H1 (cell line): ENCODE measurements at places on chromosomes 4 and X.

DNA sequence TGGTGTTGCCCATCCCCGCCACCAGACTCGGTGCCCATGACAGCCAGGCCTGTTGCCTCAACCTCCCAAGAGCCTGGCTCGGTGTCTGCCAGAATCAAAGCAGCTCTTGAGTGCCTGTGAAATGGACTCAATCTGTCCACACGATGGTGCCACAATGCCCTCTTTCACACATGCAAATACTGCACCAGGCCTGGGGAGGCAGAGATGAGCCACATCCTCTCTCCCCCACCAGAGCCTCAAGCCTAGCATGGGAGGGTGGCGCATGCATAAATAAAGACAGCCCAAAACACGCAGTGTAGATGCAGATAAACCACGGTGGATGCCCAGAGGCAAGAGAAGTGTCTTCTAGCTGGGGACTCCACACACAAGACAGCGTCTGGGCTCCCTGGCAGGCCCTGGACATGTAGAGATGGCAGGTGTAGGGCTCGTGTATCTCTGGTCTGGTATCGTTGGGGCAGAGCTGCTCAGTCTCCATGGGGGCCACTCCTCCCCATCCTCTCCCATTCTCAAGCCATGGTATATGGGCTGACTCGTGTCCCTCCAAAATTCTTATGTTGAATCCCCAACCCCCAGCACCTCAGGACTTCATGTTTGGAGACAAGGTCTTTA is 65.6 kb downstream of the JAKMIP1 start:
- DNase-seq: no peak

DNA sequence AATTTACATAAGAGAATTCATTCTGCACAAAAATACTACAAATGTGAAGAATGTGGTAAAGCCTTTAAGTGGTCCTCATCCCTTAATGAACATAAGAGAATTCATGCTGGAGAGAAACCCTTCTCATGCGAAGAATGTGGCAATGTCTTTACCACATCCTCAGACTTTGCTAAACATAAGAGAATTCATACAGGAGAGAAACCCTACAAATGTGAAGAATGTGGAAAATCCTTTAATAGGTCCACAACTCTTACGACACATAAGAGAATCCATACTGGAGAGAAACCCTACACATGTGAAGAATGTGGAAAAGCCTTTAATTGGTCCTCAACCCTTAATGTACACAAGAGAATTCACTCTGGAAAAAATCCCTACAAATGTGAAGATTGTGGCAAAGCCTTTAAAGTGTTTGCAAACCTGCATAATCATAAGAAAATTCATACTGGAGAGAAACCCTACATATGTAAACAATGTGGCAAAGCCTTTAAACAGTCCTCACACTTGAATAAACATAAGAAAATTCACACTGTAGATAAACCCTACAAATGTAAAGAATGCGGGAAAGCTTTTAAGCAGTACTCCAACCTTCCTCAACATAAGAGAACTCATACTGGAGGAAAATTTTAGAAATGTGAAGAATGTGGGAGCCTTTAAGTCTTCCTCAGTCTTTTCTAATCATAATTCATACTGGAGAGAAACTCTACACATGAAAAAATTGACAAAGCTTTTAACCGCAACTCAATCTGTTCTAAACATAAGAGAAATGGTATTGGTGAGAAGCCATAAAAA is 37.4 kb downstream of the ZNF718 start:
- DNase-seq: no peak

DNA sequence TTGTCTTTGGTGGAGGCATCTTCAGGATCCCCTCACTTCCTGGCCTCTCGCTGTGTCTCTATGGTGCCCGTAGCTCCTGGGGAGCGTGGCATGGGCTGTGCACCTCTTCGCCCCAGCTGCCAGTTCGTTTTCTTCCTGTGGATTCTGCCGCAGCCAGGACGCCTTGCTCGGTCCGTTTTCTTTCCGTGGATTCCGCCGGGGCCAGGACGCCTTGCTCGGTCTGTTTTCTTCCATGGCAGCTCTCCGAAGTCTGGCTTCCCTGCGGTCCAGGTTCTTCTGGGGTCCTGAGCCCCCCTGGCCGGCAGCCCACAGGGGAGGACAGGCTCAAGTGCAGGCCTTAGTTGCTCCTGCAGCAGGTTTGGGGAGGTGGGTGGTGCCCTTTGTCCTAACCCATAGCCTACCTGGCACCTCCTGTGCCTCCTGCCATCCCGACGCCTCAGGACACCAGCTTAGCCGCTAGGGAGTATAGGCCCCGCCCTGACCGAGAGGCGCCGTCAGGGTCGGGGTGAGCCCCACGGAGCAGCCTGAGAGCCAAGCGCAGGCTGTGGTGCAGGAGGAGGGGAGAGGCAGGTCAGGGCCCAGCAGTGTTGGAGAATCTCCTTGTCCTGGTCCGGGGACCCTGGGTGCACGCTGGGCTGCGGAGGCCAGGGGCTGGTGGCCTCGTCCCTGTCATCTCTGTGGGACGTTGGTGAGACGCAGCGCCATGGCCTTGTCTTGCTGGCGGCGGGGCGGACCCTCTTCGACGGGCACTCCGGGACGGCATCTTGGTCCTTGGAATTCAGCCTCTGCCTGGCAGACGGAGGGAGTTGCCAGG is 27.1 kb downstream of the UVSSA start:
- DNase-seq: no peak

GRCh38 chr4:143109376-143109775 is 75.3 kb upstream of the USP38 start:
- DNase-seq: no peak
